ENCODE measurements at places on chromosomes 4 and X.
A peak's percentile ranks its signal among the peaks of the same experiment; 100 is the strongest.

- DNase-seq = peak; percentile 82
Observed at GRCh38 chr4:17336524-17336961, 175.3 kb downstream of the QDPR start.

GRCh38 chr4:10009861-10010500 lies 11.3 kb downstream of the SLC2A9 start:
- DNase-seq = peak; percentile 32

- no peak for DNase-seq
Observed at GRCh38 chr4:150518559-150518958, 63.4 kb upstream of the MAB21L2 start.

GRCh38 chrX:136768469-136769084 lies 12.2 kb downstream of the ARHGEF6 start:
- no peak for DNase-seq

DNA sequence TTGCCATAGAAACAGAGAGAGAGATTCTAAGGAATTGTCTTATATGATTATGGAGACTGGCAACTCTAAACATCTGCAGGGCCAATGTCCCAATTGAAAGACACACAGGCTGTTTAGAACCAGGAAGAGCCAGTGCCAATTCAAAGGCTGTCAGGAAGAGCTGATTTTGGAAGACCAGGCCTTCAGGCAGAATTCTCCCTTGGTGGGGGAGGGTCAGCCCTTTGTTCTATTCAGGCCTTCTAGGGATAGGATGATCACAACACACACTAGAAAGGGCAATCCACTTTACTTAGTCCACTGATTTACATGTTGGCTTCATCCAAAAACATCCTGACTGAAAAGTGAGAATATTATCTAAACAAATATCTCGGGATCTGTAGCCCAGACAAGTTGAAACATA lies 15.2 kb downstream of the C4orf46 start:
- no peak for DNase-seq

GRCh38 chr4:52783069-52783468 lies 31.8 kb upstream of the ERVMER34-1 start:
- DNase-seq = no peak

DNA sequence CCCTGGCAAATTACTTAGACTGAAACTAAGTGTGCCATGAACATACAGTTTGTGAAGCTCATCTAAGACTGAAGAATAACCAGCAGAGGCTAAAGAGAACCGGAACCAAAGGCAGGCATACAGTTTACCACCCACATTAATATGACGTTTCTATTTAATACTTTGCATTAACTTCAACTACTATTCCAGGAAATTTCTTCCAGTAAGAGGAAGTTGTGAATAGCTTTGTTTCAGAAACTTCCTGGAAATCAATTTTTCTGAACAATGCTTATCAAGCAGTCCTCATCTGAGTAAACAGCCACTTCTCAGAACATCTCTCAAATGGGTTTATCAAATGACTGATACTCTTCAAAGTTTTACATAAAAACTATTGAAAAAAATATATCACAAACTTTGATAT lies 252.7 kb downstream of the OPHN1 start:
- no peak for DNase-seq

GRCh38 chr4:89216866-89217265 lies 90.7 kb downstream of the GPRIN3 start:
- no peak for DNase-seq

- no peak for DNase-seq
Observed at GRCh38 chr4:113534711-113535110, 226.8 kb downstream of the CAMK2D start.

- DNase-seq = no peak
Observed at GRCh38 chrX:145654486-145654885, 163.1 kb upstream of the SLITRK2 start.

DNA sequence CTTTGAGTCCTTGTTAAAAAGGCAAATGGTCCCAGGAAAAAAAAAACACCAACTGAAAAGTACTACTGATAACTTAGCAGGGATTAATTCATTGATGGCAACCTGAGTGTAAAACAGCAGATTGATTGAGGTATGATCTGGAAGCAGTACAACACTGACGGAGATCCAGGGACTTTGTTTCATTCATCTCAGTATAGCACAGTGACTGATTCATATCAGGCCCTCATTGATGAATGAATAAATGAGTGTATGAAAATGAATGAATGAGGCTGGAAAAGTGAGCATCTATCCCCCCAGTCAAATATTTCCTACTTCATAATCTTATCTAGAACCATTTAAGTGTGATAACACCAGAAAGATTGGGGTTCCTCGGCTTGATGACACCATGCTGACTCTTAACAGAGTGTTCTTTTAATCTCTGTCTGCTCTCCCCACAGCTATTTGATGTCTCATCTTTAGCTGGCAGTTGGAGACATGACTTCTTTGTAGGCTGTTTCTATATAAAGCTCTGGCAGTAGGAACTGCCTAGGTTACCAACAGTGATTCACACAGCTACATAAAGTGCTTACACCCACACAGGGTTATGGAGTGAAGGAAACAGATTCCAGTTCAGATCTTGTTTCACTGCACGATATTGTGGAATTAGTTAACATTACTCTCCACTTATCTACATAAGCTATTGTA lies 18.6 kb upstream of the RNF128 start:
- DNase-seq = no peak

DNA sequence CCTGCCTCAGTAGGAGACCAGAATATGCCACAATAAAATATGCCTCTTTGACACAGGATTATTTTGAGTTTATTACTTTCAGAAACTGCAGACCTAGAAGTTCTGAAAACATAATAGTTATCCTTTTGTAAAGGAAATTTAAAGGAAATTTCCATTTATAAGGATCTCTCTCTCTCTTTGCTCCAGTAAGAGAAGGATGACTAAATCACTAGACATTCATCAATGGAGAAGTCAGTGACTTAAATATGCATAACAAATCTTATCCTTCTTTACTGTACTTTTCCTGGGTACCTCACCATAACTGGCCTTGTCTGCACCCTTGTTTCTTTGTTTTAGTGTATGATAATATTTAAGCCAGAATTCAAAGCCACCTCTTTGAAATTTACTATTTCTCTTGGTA lies 28.3 kb upstream of the OPHN1 start:
- DNase-seq = no peak

DNA sequence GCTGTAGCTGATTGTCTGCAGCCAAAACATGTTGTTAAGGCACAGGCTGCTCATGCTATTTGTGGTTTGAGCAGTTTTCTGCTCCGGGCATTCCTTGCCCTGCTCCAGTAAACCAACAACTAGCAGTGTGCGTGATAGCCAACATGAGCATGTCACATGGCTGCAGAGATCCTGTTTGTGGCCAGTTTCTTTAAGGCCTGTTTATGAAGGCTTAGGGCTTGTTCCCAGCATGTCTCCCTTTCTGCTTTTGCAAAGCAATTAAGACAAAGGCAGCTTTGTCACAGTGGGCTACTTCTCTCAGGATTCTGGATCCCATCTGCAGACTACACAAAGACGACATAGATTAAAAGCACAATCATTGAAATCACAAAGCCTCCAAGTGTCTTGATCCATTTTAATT lies 160.5 kb downstream of the ZNF518B start:
- no peak for DNase-seq

DNA sequence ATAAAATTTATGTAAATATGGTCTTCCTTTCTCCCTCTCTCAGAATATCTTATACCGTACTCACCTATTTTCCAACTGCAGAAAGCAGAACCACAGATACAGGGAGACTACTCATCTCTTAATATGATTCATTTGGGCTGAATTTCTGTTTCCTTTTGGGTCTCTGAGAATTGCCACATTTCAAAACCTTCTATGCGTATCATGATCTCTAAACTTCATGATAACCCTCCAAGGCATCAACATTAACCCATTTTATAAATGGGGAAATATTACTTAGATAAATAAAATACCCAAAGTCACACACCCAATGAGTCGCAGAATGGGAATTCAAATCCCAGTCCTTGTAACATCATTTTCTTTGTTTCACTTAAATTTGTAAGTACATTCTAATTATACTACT lies 16.6 kb upstream of the PRDM8 start:
- DNase-seq = no peak

DNA sequence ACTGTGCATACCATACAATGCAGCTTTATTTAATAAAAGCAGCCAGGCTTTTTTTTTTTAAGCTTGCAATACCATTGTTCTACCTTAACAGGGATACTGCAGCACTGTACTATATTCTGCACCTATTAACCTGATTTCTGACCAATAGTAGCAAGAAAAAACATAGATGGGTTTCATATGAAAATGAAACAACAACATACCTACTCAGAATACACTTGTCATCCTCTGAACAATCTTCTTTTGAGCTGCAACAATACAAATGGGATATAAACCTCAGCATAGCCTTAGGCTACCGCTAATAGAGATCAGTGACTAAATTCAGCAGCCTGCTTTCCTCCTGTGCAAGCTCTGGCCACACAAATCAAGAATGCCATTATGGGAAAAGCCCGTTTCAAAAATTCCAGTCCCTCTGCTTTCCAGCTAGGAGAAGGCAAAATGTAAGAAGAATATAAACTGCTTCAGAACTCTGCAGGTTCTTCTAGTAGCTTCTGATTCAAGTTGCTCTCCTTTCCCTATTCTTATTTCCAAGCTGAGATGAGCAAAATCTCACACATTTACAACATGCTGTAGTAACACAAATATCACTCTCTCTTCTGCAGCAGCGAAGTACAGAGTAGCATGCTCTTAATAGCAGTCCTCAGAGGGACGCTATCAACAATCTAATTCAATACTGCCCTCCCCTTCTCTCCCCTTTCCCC lies 143.4 kb downstream of the KLHL13 start:
- no peak for DNase-seq

DNA sequence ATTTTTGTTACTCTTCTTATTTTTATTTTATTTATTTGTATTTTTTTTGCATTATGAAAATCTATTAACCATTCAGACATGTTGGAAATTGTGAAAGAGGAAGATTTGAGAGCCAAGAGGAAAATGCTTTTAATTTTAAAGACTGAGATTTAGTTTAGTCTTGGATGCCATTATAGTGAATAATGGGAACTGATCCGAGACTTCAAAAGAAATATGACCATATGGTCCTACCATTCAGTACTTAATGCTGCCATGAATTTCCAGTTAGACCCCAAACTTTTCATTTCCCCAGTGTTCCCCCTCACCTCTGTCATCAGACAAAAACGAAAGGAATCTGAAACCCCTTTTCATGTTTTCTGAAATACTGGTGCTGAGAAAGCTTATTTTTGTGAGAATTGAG lies 95.5 kb downstream of the TENM3 start:
- no peak for DNase-seq

DNA sequence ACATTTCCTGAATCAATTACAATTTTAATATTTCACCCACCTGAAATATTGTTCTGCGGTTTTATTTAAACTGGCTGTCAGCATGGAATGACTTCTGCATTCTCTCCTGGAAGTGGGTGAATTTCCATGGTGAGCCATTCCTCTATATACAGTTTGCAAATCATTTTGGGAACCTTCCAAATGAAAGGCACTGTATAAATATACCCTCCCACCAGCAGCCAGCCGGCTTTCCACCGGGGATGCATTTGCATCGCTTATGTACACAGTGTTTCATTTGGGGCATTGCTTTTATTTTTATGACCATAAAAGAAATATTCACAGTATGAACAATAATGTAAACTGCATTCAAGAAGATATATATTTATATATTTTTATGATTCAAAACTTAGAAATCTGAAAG lies 4.7 kb upstream of the IL1RAPL1 start:
- DNase-seq = no peak

- no peak for DNase-seq
Observed at GRCh38 chr4:152696764-152697261, 17.0 kb upstream of the TMEM154 start.

GRCh38 chr4:106677213-106677612 lies 308.6 kb upstream of the GIMD1 start:
- DNase-seq = no peak

GRCh38 chrX:31421441-31421840 lies 349.6 kb upstream of the FTHL17 start:
- no peak for DNase-seq

GRCh38 chr4:142960126-142960525 lies 114.0 kb upstream of the INPP4B start:
- DNase-seq = no peak
